ENCODE measurements at places on chromosomes 7 and 10.

DNA sequence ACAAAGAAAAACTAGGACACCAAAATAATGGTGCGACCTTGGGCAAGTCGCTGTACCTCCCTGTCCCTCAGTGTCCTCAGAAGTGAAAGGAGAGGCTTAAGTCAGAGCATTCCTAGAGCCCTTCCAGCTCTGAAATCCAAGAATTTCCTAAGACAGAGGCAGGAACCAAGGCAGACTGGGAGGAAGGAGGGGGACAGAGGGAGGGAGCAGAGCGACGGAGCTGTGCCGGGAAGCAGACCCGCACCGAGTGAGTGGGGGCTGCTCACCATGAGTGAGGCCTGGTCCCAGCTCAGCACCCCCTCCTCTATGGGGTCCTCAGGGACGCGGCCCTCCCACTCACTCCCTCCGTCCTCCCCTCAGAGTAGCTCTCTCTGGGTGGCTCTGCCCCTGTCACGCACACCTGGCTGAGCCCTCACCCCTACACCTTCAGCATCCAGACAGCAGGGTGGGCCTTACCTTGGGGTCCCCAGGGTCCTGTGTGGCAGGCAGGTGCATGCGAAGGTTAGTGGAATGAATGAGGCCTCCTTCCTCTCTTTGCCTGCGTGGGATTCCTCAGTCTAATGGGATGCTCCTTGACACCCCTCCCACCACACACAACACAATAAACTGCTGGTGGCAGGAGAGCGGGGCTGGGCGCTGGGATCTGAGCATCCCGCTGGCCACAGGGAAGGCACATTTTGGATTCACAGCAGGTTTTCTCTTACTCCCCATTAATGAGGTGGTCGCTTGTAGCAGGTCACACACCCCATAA lies 4.6 kb upstream of the SMARCD3 start:
- no peak for DNase-seq

DNA sequence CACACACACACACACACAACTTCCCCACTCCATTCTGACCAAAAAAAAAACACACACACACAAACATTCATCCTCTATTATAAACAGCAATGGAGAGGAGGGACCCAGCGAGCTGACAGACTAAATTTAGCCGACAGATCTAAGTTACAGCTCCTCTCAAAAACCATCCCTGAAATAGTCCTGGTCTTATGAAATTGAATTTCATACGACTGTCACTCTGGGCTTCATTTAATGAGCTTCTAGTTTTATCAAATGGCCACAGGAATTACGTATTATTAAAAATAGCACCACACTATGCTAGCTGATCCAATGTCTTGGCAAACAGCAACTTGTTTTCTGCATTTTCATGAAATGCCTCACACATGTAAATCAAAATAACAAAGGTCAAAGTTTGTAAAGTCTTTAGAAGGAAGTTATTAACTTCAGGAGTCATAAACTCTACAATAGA lies 131.3 kb upstream of the ASAH2 start:
- DNase-seq = no peak

DNA sequence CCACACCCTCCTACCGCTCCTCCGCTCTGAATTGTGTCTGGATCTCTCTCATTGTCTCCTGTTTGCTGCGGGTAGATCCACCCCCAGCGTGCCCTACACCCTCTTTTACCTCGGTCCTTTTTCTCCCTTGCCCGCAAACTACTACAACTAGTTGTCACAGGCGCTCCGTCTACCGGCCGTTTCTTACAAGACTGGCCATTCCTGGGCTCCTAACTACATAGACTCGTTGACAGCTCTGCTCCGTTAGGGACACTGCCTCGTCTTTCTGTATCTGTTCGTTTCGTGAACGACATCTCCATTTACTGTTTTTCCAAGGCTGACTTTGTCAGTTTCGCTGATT lies 786 bp downstream of the TAF3 start:
- DNase-seq = no peak

DNA sequence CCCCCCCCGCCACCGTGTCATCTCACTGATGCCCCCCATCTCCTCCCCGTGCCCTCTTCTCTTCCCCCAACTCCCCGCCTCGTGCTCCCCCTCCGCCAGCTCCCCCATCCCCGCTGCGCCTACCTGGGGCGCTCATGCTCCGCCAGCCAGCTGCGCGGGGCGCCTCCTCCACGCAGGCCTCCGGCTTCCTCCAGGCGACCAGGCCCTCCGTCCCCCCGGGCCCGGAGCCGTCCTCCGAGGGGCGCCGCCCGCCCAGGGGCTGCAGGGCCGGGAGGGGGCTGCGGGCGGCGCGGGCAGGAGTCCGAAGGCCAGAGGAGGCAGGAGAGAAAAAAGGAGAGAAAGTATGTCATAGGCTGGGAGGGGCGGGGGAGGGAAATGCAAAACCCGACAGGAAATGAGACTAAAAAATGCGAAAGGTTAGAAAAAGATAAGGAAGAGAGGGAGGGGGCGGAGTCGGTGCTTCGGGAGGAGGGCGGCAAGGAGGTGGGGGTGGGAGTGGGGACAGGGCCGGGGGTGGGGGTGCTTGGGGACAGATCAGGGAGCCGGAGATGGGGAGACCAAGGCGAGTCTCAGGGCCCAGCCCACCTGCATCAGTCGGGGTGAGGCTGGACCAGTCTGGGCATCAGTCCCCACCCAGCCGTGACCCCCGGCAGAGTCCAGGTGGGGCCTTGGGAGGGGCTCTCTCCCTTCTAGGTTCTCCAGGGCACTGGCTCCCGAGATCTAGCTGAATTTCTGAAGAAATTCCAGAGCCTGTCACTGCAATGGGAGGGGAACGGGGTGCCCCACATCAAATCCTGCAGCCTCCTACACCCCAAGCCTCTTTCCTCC lies at the start of gene CARD11:
Gene CARD11, minus strand, starts transcription at position 324 of the 828 bp plus-strand sequence. CDS start 85,361 bp downstream, outside the sequence.
- peak; percentile 52 for DNase-seq

GRCh38 chr7:82443547-82444219 lies at the start of gene CACNA2D1:
Gene CACNA2D1, minus strand, starts transcription at chr7:82443777.
- DNase-seq = no peak

GRCh38 chr10:102196893-102197292 lies 29.2 kb upstream of the ELOVL3 start:
- no peak for DNase-seq

- DNase-seq = no peak
Observed at GRCh38 chr7:97772045-97772901, 40.4 kb downstream of the TAC1 start.

DNA sequence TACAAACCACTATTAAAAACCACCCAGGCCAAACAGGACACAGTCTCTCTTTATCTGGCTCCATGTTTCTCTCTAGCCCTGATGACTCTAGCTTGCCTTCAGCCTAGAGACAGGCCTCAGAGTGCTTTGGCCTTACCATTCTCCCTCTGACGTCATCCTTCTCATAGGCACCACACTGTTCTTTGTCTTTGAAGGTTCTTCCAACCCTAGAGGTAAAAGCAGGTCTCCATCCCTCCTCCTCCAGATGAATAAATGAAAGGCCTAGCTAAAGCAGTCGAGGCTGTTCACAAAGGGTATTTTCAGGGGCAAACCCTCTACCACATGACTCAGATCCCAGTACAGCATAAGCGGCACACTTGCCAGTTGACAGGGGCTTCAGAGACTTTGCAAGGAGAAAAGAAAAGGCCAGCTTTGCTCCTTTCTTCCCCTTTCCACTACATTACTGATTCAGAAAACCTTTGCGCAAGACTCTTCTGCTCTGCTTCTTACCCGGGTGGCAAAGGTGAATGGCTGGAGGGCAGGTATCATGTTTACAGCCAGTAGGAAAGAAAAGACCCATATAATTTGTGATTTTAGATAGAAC lies 14.8 kb downstream of the NFE2L3 start:
- no peak for DNase-seq

- DNase-seq = no peak
Observed at GRCh38 chr10:79145517-79146470, 77.0 kb downstream of the ZMIZ1 start.

GRCh38 chr7:158858592-158859503 lies 2.5 kb downstream of the DYNC2I1 start:
- no peak for DNase-seq
